ENCODE measurements at places on chromosomes 1 and 21. TPM values are rescaled to one million over a fixed set of nuclear protein-coding genes. Genes with fewer than 3 reads are reported as not detected.

- H3K27ac ChIP-seq = no peak within 1 kb of the TSS
- H3K36me3 ChIP-seq = no peaks in the 10 kb centered on the region
- H3K27me3 ChIP-seq = no peaks in the 10 kb centered on the region
- DNase-seq = no peak
Observed at GRCh38 chr1:150981805-150982712, at the start of gene ANXA9. TSS of gene ANXA9 (plus strand) at chr1:150982292. CDS start at chr1:150983106, 814 bp downstream.

DNA sequence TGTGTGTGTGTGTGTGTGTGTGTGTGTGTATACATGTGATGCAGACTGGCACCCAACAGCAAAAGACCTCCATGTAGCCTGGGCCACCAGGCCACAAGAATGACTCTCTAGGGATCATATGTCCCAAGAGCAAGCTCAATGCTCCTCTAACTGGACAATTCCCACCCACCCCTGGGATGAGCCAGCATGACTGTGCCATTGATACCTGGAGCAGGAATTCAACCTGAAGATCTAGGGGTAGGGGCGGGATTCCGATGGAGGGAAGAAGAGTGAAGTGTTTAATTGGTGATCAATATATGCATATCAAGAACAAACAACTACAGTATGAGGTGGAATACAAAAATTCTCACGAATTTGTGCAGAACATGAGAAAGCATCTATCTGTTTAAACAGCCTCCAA, 136.2 kb downstream of the PSMG1 start:
- no peak for DNase-seq
- H3K27ac ChIP-seq = no peak overlapping the region
- no peak overlapping the region for H3K4me3 ChIP-seq
- H3K36me3 ChIP-seq = no peaks in the 10 kb centered on the region
- H3K27me3 ChIP-seq = no peaks in the 10 kb centered on the region
- no peaks in the 10 kb centered on the region for H3K4me1 ChIP-seq

- peak overlapping the region; percentile 64 for H3K4me3 ChIP-seq
- H3K27me3 ChIP-seq = peaks cover 15% of the 10 kb centered on the region
- DNase-seq = peak; percentile 17
- no peaks in the 10 kb centered on the region for H3K36me3 ChIP-seq
- peaks cover 16% of the 10 kb centered on the region for H3K4me1 ChIP-seq
Observed at GRCh38 chr1:244100704-244101453, 49.8 kb downstream of the ZBTB18 start.

- no peaks in the 10 kb centered on the region for H3K4me1 ChIP-seq
- no peak for DNase-seq
- H3K27me3 ChIP-seq = peaks cover 37% of the 10 kb centered on the region
- no peak overlapping the region for H3K4me3 ChIP-seq
- no peak overlapping the region for H3K27ac ChIP-seq
- peaks cover 4% of the 10 kb centered on the region for H3K36me3 ChIP-seq
Observed at GRCh38 chr1:33762109-33762830, 101.6 kb upstream of the HMGB4 start.

DNA sequence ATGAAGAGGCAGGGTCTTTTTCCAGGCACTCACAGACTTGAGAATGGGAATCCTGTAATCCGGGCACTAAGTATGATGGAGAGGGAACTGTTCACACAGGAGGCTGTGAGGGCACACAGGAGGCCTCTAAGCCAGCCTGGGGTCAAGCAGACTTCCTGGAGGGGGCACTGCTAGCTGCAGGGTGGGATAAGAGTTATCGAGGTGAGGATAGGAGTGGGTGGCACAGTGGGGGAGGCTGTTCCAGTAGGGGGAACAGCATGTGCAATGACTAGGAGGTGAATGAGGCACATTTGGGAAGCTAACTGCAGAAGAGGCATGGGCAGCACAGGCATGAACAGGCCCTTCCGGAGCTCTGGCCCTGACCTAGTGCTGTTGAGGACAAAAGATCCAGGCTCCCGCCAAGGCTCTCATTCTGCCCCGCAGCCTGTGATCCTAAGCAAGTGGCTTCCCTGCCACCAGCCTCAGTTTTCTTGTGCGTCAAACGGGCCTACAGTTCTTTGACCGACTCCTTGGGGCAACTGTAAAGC, 216.7 kb downstream of the TRABD2B start:
- no peak overlapping the region for H3K27ac ChIP-seq
- no peak overlapping the region for H3K4me3 ChIP-seq

GRCh38 chr1:6355621-6356020, 37.9 kb downstream of the ACOT7 start:
- peaks cover 34% of the 10 kb centered on the region for H3K4me1 ChIP-seq
- no peaks in the 10 kb centered on the region for H3K36me3 ChIP-seq
- DNase-seq = no peak
- H3K27ac ChIP-seq = peak overlapping the region; percentile 40
- no peaks in the 10 kb centered on the region for H3K27me3 ChIP-seq

DNA sequence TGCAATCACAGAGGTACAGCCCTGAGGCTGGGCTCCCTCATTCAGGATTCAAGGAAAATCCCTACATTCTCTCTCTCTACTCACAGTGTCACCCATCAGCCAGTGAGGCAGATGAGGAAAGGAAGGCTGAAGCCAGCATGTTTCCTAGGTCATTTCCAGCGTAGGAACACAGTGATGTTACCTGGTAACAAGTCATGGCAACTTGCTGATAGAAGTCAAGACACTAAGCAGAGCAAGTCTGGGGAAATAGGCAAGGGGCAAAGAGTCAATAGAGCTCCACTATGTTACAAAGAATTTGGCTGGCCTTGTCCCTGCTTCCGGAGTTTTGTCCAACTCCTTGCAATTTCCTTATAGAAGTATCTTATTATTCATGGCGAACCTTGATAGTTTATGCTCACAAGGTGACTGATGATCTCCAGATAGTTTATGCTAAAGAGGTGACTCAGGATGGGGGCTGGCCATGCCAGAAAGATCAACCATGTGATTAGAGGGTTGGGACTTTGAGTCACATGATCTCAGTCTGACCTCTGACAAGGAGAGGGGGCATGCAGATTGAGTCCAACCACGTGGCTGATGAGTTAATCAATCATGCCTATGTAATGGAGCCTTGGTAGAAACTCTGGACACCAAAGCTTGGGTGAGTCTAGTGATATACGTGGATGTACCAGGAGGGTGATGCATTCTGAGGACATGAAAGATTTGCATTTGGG, 51.1 kb downstream of the SUSD4 start:
- H3K27ac ChIP-seq = no peak overlapping the region
- no peak overlapping the region for H3K4me3 ChIP-seq
- no peaks in the 10 kb centered on the region for H3K27me3 ChIP-seq
- peaks cover 10% of the 10 kb centered on the region for H3K4me1 ChIP-seq
- H3K36me3 ChIP-seq = no peaks in the 10 kb centered on the region

GRCh38 chr1:86636898-86637297, 67.5 kb upstream of the SH3GLB1 start:
- H3K4me1 ChIP-seq = no peaks in the 10 kb centered on the region
- DNase-seq = no peak
- H3K36me3 ChIP-seq = no peaks in the 10 kb centered on the region
- no peaks in the 10 kb centered on the region for H3K27me3 ChIP-seq
- no peak overlapping the region for H3K27ac ChIP-seq

DNA sequence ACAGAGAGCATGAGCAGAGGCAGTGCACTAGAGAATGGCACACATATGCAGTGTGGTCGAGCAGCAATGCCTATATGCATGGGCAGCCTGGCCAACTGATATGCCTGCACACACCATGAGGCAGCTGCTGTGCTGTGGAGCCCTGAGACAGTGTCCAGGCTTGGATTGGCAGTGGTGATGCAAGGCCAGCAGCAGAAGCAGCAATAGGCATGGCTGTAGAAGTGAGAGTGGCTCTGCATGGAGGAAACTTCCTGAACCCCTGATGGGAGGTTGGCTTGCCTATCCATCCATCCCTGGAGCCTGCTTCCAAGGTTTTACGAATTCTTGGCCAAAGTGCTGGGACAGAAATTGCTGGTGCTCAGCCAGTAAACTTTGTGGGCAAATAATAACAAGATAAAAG, 89.7 kb downstream of the DIRAS3 start:
- no peak overlapping the region for H3K27ac ChIP-seq
- peaks cover 11% of the 10 kb centered on the region for H3K27me3 ChIP-seq
- DNase-seq = no peak
- H3K4me3 ChIP-seq = no peak overlapping the region
- no peaks in the 10 kb centered on the region for H3K4me1 ChIP-seq

- no peak for DNase-seq
- no peak overlapping the region for H3K27ac ChIP-seq
- no peaks in the 10 kb centered on the region for H3K36me3 ChIP-seq
Observed at GRCh38 chr1:234956821-234957329, 171.8 kb downstream of the TOMM20 start.

- H3K36me3 ChIP-seq = no peaks in the 10 kb centered on the region
- no peaks in the 10 kb centered on the region for H3K27me3 ChIP-seq
- H3K27ac ChIP-seq = no peak overlapping the region
- no peak overlapping the region for H3K4me3 ChIP-seq
Observed at GRCh38 chr1:105608713-105609112, 1447.8 kb upstream of the PRMT6 start.

GRCh38 chr1:211579440-211580302, 710 bp upstream of the SLC30A1 start:
- H3K4me3 ChIP-seq = peak overlapping the region; percentile 81
- no peak for DNase-seq
- H3K27me3 ChIP-seq = no peaks in the 10 kb centered on the region
- peak overlapping the region; percentile 83 for H3K27ac ChIP-seq
- H3K36me3 ChIP-seq = no peaks in the 10 kb centered on the region
- peaks cover 55% of the 10 kb centered on the region for H3K4me1 ChIP-seq

DNA sequence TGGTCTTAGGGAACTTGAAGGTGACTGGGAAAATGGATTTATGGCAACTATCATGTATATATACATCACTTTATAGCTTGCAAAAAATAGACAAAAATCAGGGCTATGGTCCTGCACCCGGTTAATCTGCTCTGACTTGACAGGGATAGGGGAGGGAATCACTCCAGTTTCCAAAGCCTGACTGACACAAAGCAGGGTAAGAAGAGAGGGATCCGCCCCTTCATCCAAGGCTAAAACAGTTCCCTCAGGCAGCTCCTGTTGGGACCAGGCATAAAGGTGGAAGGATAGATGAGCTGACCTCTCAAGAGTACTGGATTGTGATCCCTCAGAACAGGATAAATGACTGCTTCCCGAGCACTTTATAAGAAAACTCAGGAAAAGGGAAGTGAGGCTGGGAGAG, 1.4 kb downstream of the PBXIP1 start:
- peaks cover 40% of the 10 kb centered on the region for H3K4me1 ChIP-seq
- peak overlapping the region; percentile 100 for H3K27ac ChIP-seq
- DNase-seq = no peak
- peak overlapping the region; percentile 100 for H3K4me3 ChIP-seq
- H3K36me3 ChIP-seq = peaks cover 27% of the 10 kb centered on the region

- no peaks in the 10 kb centered on the region for H3K36me3 ChIP-seq
- H3K27me3 ChIP-seq = peaks cover 17% of the 10 kb centered on the region
- no peak for DNase-seq
- H3K27ac ChIP-seq = no peak overlapping the region
- H3K4me1 ChIP-seq = no peaks in the 10 kb centered on the region
Observed at GRCh38 chr1:239922778-239923522, 168.7 kb upstream of the FMN2 start.

DNA sequence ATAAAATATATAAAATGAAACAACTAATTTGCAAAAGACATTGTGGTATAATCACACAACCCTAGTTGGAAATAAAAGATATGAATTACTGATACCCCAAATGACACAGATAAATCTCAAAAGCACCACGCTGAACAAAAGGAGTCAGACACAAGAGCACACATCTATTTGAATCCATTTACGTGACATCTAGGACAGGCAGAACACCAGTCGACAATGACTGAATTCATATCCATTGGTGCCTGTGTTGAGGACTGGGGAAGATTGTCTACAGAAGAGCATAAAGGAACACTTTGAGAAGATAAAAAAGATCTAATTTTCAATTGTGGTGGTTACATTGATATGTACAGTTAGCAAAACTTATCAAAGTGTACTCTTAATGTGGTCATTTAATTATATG, 874.1 kb downstream of the LTN1 start:
- no peak overlapping the region for H3K27ac ChIP-seq
- H3K4me3 ChIP-seq = no peak overlapping the region
- H3K4me1 ChIP-seq = no peaks in the 10 kb centered on the region
- no peaks in the 10 kb centered on the region for H3K27me3 ChIP-seq
- no peak for DNase-seq

DNA sequence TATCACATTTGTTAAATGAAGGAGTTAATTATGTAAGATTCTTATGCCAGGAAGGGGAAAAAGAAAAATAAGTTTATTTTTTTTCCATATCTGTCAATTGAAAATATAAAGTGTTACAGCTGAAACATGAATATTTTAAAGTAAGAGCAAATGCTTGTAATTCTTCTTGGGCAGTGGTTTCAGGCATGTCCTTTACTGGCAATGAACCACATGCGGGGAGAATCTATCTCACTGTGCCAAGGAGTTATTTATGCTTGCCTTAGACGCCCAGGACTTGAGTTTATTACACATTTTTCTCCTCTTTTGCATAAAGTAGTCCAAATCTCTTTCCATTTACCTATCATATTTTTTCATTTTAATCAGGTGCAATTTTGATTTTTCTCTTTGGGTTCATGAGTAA, 207.8 kb upstream of the NRIP1 start:
- H3K4me3 ChIP-seq = no peak overlapping the region
- DNase-seq = no peak
- H3K36me3 ChIP-seq = no peaks in the 10 kb centered on the region
- H3K4me1 ChIP-seq = no peaks in the 10 kb centered on the region
- H3K27ac ChIP-seq = no peak overlapping the region
- no peaks in the 10 kb centered on the region for H3K27me3 ChIP-seq

DNA sequence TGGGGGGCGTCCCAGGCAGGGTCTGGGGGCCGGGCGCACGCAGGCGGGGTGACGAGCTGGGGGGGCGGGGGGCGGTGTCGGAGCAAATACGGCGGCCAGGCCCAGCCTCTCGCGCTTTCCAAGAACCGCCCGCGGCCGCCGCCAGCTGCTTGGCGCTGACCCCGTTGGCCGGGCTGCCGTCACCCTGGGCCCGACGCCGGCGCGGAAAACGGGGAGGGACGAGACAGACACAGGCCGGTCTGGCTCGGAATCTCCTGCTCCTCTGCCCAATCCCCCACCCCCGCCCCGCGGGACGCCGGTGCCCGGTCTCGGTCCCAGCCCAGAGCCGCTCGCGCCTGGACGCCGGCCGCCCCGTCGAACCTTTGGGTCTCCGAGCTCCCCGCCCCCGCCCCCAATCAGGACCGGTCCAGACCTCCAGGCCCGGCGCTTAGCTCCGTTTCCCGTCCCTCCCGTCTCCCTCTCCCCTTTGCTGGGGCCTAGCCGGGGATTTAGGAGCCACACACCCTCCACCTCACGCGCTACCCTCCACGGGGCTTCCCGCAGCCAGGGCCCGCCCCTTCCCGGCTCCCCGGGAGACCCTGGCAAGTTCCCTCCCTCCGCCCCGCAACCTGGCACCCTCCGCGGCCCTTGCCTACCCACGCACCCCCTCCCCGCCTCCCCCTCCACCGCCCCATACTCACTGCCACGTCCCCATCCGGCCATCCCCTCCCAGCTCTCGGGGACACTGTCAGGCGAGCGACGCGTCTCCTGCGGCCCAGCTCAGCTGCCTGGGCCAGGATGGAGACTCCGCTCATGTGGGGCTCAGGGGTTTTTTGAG, 800 bp upstream of the MMP23B start:
- H3K27me3 ChIP-seq = peaks cover 4% of the 10 kb centered on the region
- H3K4me3 ChIP-seq = peak overlapping the region; percentile 45
- peaks cover 9% of the 10 kb centered on the region for H3K4me1 ChIP-seq
- H3K27ac ChIP-seq = peak overlapping the region; percentile 76
- H3K36me3 ChIP-seq = no peaks in the 10 kb centered on the region

GRCh38 chr1:220497220-220497947, 30.6 kb upstream of the MARK1 start:
- H3K27ac ChIP-seq = no peak overlapping the region
- no peak overlapping the region for H3K4me3 ChIP-seq
- no peak for DNase-seq
- H3K27me3 ChIP-seq = peaks cover 12% of the 10 kb centered on the region
- no peaks in the 10 kb centered on the region for H3K36me3 ChIP-seq

The INSRR gene
- not detected for total RNA-seq

The LENEP gene
- total RNA-seq = 0.77 TPM

The AIM2 gene
- total RNA-seq = 0.86 TPM

The RAVER2 gene
- 6.1 TPM for total RNA-seq

The LELP1 gene
- not detected for total RNA-seq

The NDUFS2 gene
- total RNA-seq = 126 TPM

The SMIM1 gene
- 2.8 TPM for total RNA-seq

Data from naive thymus-derived CD8-positive, alpha-beta T cell (primary cell).